ENCODE measurements at places on chromosomes 1 and 21. TPM values are rescaled to one million over a fixed set of nuclear protein-coding genes. Genes with fewer than 3 reads are reported as not detected.

GRCh38 chr1:9676815-9677393 is 25.4 kb downstream of the PIK3CD start:
- H3K27me3 ChIP-seq, result no peaks in the 10 kb centered on the region
- H3K36me3 ChIP-seq, result no peaks in the 10 kb centered on the region
- H3K27ac ChIP-seq, result no peak overlapping the region
- no peaks in the 10 kb centered on the region for H3K4me1 ChIP-seq
- DNase-seq, result no peak
- no peak overlapping the region for H3K4me3 ChIP-seq

- H3K4me1 ChIP-seq, result peaks cover 64% of the 10 kb centered on the region
- H3K4me3 ChIP-seq, result peak overlapping the region; percentile 61
- H3K27ac ChIP-seq, result peak overlapping the region; percentile 85
- H3K36me3 ChIP-seq, result no peaks in the 10 kb centered on the region
- peaks cover 19% of the 10 kb centered on the region for H3K27me3 ChIP-seq
These were observed 6.6 kb downstream of the IFFO2 start for GRCh38 chr1:18949686-18950400.

DNA sequence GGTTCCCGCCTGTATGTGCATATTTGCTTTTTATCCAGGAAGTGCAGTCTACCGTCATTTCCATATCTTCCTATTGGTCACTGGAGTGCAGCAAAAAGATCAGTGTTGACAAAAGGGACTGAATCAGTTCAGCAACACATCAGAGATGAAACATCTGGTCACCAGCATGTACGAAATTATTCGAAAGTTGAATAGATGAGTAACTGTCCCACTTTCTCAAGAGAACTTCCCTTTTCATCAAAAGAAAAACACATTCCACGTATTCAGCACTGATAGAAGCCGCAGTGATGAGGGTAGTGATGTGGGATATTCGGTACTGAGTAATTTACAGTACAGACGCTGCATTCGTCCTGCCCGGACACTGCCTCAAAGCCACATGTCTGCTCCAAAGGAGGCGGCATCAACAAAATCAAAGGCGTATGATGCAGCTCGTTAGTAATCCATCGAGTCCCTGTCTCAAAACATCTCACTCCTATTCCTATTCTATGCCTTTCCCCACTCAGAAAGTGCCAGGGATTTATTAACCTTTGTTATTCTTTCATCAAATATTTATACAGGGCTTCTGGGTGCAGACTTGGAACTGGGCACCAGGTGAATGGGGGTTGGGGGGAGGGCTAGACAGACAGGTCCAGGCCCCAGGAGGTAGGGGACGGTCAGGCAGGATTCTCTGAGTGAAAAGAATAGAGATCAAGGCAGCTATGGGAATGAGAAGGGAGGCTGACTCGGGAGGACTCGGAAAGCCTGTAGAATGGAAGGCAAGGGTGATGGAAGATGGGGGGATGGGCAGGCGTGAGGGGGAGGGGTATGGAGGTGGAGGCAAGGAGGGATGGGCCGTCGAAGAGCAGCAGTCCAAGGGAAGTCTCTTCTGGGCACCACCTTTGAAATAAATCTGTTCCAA is 79.5 kb upstream of the SLC45A1 start:
- DNase-seq, result no peak
- H3K27me3 ChIP-seq, result no peaks in the 10 kb centered on the region
- no peak overlapping the region for H3K4me3 ChIP-seq
- H3K27ac ChIP-seq, result peak overlapping the region; percentile 96
- peaks cover 24% of the 10 kb centered on the region for H3K4me1 ChIP-seq

DNA sequence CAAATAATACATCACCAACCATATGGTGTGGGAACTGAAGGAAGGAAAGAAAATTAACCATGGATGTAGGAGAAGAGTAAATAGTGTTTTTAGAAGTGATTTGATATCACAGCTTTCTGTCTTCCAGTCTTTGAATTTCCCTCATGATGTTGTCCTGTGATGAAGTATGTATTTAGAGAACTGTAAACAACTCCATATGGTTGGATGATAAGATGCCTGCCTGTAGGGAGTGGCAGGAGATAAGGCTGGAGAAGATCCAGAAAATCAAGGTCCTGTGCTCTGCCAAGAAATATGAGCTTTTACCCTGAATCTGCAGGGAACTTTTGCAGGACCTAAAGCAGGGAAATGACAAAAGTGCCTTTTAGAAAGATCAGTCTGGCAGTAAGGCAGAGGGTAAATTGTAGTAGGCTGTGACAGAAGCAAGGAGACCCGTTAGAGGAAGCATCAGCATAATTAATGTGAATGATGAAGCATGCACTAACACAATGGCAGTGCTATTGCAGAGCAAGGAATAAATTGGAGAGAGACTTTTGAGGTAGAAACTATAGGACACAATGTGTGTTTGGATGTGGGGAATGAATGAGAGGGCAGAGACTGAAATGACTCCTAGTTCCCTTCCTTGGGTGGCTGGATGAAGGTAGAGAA is 21.9 kb downstream of the CEPT1 start:
- H3K4me3 ChIP-seq, result no peak overlapping the region
- peaks cover 23% of the 10 kb centered on the region for H3K36me3 ChIP-seq
- H3K4me1 ChIP-seq, result peaks cover 7% of the 10 kb centered on the region
- H3K27ac ChIP-seq, result peak overlapping the region; percentile 2
- H3K27me3 ChIP-seq, result no peaks in the 10 kb centered on the region

- no peaks in the 10 kb centered on the region for H3K4me1 ChIP-seq
- no peak overlapping the region for H3K4me3 ChIP-seq
- peaks cover 3% of the 10 kb centered on the region for H3K36me3 ChIP-seq
- no peak overlapping the region for H3K27ac ChIP-seq
- no peaks in the 10 kb centered on the region for H3K27me3 ChIP-seq
These were observed 7.1 kb downstream of the PUSL1 start for GRCh38 chr1:1315435-1315954.

GRCh38 chr1:215501496-215501895 is 65.6 kb upstream of the KCTD3 start:
- no peak for DNase-seq
- H3K4me1 ChIP-seq, result no peaks in the 10 kb centered on the region
- H3K36me3 ChIP-seq, result no peaks in the 10 kb centered on the region
- H3K27ac ChIP-seq, result no peak overlapping the region
- H3K4me3 ChIP-seq, result no peak overlapping the region
- no peaks in the 10 kb centered on the region for H3K27me3 ChIP-seq

GRCh38 chr1:235954306-235955283 is 87.9 kb upstream of the LYST start:
- no peak overlapping the region for H3K4me3 ChIP-seq
- no peak overlapping the region for H3K27ac ChIP-seq
- H3K27me3 ChIP-seq, result no peaks in the 10 kb centered on the region
- DNase-seq, result no peak
- no peaks in the 10 kb centered on the region for H3K36me3 ChIP-seq
- H3K4me1 ChIP-seq, result no peaks in the 10 kb centered on the region

GRCh38 chr1:38073534-38074301 is 27.1 kb upstream of the POU3F1 start:
- DNase-seq, result no peak
- no peaks in the 10 kb centered on the region for H3K36me3 ChIP-seq
- no peak overlapping the region for H3K27ac ChIP-seq

DNA sequence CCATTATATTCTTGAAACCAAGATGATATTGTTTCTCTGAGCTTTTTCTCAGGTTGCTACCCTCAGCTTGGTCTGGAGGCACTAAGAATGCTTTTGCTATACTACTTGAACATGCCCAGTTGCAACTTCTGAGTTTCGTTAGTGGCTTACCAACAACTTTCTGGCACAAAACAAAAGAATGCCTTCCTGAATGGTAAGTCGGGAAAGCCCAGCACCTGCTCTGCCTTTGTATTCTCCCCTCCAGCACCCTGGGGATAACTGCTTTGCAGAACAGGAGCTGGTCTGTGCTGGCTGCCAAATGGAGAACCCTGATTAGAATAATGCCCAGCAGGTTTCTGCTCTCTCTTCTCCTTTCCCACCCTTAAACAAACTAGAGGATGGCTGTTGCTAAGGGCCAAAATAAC is 149.3 kb downstream of the TGFB2 start:
- H3K4me1 ChIP-seq, result peaks cover 27% of the 10 kb centered on the region
- no peaks in the 10 kb centered on the region for H3K27me3 ChIP-seq
- DNase-seq, result no peak
- H3K4me3 ChIP-seq, result no peak overlapping the region
- no peak overlapping the region for H3K27ac ChIP-seq

GRCh38 chr1:9534953-9535352 is 4.3 kb upstream of the SLC25A33 start:
- no peak overlapping the region for H3K4me3 ChIP-seq
- H3K27me3 ChIP-seq, result no peaks in the 10 kb centered on the region
- no peaks in the 10 kb centered on the region for H3K36me3 ChIP-seq
- peaks cover 25% of the 10 kb centered on the region for H3K4me1 ChIP-seq

DNA sequence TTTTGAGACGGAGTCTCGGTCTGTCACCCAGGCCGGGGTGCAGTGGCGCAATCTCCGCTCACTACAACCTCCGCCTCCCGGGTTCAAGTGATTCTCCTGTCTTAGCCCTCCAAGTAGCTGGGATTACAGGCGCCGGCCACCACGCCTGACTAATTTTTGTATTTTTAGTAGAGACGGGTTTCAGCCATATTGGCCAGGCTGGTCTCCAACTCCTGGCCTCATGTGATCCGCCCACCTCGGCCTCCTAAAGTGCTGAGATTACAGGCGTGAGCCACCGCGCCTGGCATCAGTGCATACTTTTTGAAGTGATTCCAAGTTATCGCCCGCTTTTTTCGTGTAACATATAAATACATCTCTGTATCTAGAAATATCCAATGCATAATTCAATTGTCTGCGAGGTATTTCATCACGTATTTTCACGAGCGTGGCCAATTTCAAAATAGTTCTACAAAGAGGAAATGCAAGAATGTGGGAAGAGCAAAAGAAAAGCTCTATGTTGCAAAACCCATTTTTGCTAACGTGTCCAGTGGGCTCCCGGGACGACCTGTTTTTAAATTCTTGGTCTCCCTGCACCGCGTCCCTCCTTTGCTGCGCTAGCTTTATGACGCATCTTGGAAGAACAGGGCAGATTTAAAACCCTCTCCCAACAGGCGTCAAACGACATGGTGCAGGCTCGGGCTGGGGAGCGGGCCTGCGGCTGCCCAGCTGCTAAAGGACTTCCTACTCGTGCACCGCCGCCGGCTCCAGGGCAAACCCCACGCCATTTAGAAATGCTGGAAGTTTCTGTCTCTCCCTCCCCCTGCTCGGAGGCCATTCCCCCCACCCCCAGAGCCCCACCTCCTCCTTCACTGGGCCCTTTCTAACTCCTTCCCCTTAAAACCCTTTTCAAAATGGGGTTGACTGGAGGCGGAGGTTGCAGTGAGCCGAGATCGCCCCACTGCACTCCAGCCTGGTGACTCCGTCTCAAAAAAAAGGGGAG is 923 bp upstream of the IFNGR2 start:
- peaks cover 20% of the 10 kb centered on the region for H3K4me1 ChIP-seq
- peak overlapping the region; percentile 70 for H3K27ac ChIP-seq
- H3K4me3 ChIP-seq, result peak overlapping the region; percentile 83
- H3K27me3 ChIP-seq, result no peaks in the 10 kb centered on the region
- peaks cover 8% of the 10 kb centered on the region for H3K36me3 ChIP-seq

- DNase-seq, result no peak
- H3K27me3 ChIP-seq, result no peaks in the 10 kb centered on the region
- H3K27ac ChIP-seq, result peak overlapping the region; percentile 94
- peak overlapping the region; percentile 21 for H3K4me3 ChIP-seq
These were observed 133.4 kb downstream of the SYT2 start for GRCh38 chr1:202576816-202577215.

DNA sequence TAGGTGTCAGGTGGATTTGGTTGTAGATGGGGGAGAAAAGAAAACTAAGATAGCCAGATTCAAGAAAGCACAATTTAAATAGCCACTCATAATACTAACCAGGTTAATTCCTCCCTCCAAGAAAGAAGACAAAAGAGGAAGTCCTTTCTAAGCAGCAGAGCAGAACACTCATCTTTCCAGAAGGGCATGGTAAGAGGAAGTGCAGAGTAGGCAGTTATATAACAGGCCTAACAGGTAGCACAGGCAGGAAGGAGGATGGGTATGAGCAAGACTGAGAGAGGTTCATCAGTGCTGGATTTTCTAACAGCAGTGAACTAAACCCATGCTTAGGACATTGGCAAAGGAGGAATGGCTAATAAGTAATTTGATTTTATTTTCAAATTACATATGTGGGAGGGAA is 517.5 kb downstream of the PLPP3 start:
- no peak for DNase-seq
- H3K27ac ChIP-seq, result peak overlapping the region; percentile 50
- H3K36me3 ChIP-seq, result no peaks in the 10 kb centered on the region
- H3K27me3 ChIP-seq, result peaks cover 12% of the 10 kb centered on the region

DNA sequence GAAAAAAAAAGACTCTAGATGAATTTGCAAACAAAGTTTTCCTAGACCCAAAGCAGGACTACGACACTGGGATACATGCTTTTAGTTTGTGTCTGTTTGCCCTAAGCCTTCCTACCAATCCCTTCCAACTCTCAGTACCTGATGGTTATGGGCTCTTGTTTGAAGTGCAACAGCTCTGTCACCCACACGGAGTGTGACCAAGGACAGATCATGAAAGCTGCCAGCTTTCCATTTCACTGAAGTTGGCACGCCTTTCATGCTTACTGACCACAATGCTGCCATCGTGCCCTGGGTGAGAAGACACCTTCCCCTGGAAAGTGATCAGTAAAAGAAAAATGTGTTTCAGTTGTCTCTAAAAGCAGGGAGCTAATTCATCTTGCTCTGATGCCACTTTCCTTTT is 312.5 kb upstream of the PTBP2 start:
- no peak overlapping the region for H3K4me3 ChIP-seq
- no peak for DNase-seq
- no peaks in the 10 kb centered on the region for H3K27me3 ChIP-seq
- H3K4me1 ChIP-seq, result no peaks in the 10 kb centered on the region
- no peak overlapping the region for H3K27ac ChIP-seq

- H3K27ac ChIP-seq, result no peak overlapping the region
- no peak overlapping the region for H3K4me3 ChIP-seq
- no peak for DNase-seq
- peaks cover 9% of the 10 kb centered on the region for H3K36me3 ChIP-seq
These were observed 7.2 kb downstream of the GALNT2 start for GRCh38 chr1:230074270-230074669.

DNA sequence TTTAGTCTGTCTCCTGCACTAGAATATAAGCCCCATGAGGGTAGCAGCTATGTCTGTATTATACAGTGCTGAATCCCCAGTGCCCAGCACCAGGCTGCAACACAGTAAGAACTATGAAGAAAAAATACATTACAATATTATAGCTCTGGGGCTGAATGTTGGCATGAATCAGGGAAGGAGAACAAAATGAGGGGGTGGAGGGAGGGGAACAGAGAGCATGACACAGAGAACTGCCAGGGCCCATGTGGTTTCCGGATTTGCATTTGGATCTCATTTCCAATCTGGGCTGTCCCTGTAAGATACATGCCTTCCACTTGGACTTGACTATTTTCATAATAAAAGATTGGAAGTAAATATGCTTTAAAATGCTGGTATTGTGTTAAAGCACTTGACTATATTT is 35.8 kb downstream of the C1orf198 start:
- no peak overlapping the region for H3K27ac ChIP-seq
- peak; percentile 4 for DNase-seq
- H3K27me3 ChIP-seq, result no peaks in the 10 kb centered on the region
- no peak overlapping the region for H3K4me3 ChIP-seq

GRCh38 chr1:56547473-56547872 is 31.9 kb downstream of the PLPP3 start:
- no peak overlapping the region for H3K27ac ChIP-seq
- DNase-seq, result no peak
- H3K4me1 ChIP-seq, result peaks cover 73% of the 10 kb centered on the region
- no peak overlapping the region for H3K4me3 ChIP-seq
- peaks cover 23% of the 10 kb centered on the region for H3K36me3 ChIP-seq

DMBX1 gene
- total RNA-seq, result 0.10 TPM

SLC9C2 gene
- not detected for total RNA-seq

CELA2B gene
- not detected for total RNA-seq

C1QA gene
- not detected for total RNA-seq

ZNF644 gene
- 54.4 TPM for total RNA-seq

FMOD gene
- total RNA-seq, result 8.3 TPM
